Activated gamma-delta T cell treated with Interleukin-2 at 50 U/mL for 16 hours (primary cell): ENCODE measurements at places on chromosomes 1 and 21.

DNA sequence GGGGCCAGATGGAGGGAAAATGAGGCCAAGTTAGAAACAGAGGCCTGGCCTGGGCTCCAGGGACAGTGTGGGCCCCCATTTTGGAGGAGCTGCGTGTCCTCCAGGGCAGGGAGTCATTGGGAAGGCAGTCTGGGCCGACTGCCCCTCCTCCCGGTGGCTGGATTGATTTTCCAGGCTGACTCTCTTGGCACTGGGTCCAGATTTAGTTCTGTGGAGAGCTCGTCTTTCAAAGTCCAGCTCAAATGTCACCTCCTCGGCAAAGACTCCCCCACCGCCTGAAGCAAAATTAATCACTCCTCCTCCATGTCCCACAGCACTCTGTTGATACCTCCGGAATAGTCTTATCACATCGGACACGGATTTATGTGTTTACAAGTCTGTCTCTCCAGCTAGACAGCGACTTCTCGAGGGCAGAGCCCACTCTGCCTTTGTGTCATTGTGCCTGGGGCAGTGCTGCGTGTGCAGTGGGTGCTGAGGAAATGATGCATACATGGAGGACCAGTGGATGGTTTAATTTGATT, 175.1 kb downstream of the CAMTA1 start:
- DNase-seq, result no peak

DNA sequence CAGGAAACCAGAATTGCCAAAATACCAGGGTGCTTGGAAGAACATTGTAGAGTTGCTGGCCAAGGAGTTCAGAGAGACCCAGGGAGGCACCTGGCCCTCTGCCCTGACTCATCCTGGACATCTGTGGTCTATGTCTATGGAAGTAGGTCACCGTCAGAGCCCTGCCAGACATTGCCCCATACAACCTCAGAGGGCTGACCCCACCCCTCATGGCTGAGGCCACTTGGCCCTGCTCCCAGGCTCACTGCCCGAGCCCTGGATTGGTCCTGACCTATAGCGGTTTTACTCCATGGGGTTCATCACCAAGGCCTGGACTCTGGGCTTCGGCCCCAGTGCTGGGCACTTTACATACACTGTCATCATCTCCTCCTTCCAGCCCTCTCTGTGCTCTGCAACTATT, 233.1 kb downstream of the PTPRU start:
- DNase-seq, result no peak

GRCh38 chr21:45802956-45803617, 159.6 kb downstream of the PCBP3 start:
- DNase-seq, result no peak

DNA sequence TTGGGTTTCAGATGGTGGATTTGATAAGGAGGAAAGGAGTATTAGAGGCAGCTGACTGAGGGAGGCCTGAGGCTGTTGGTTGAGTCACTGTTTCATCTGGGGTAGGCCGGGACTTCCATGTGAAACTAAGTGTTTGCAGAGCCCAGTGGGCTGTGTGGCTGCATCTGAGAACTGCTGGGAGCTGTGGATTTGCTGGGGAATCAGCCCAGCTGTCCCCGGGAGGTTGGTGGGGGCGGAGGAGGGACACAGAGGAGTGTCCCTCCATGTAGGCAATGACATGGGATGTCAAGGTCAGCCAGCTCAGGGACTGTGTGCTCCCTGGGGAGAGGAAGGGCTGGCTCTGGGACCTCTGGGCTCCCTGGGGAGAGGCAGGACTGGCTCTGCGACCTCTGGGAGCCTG, 36.4 kb downstream of the SLC2A7 start:
- no peak for DNase-seq

GRCh38 chr21:39084979-39085729, 98.1 kb downstream of the PSMG1 start:
- no peak for DNase-seq

DNA sequence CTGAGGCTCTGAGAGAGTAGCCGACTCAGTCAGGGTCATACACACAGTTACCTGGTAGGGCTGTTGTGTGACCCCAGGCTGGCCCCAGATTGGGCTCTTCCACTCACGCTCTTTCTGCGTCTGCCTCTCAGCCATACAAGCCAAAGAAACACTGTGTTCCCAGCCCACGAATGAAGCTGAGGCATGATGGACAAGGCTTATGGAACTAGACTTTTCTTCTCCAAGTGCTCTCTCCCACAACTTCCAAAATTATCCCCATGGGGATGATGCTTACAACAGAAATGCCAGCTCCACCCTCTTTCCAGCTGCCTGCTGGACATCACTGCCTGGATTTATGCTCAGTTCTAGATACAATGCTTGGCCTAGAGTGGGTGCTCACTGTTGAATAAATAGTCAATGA, 102.8 kb upstream of the JUN start:
- DNase-seq, result no peak

- DNase-seq, result no peak
Observed at GRCh38 chr1:213245260-213245910, 194.3 kb downstream of the RPS6KC1 start.

- DNase-seq, result no peak
Observed at GRCh38 chr21:15293240-15293639, 228.4 kb upstream of the NRIP1 start.

GRCh38 chr1:109148987-109149561, 35.2 kb downstream of the ELAPOR1 start:
- DNase-seq, result no peak

GRCh38 chr1:182368358-182368757, 23.2 kb downstream of the GLUL start:
- no peak for DNase-seq

DNA sequence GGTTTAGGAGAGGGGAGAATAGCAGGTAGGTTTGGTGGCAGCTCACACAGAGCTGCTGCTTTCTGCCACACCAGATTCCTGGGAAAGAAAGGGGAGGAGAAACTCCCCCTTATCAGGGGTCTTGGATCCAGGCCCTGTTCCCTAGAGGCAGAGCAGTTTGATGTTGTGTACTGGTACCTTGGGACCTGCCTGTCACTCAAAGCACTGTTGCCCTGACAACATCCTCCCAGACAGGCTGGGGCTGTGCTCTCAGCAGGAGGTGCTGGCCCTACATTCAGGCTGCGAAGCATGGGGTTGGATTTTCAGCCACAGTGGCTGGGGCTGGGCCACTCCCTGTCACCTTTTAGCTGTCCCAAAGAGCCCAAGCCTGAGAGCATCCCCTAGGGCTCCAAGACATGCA, 188.0 kb downstream of the GRIK3 start:
- DNase-seq, result no peak

DNA sequence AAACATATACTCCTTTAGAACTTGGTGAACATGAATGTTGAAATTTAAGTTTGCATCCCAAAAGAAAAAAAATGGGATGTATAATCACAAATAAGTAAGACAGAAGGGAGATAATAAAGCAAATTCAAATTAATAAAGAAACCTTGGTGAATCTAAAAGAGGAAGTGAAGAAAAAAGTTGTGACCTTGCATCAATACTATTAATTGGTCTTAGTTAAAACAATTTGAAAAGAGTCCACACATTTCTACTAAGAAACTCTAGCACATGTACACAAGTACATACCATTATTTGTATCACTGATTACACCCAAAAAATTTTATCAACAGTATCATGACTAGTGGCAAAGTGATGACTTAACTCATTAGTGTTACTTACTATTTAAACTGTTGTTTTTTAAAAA, 80.4 kb upstream of the SCYL3 start:
- no peak for DNase-seq
